Fibroblast of skin of right biceps (primary cell): ENCODE measurements at places on chromosomes 6 and 20.

DNA sequence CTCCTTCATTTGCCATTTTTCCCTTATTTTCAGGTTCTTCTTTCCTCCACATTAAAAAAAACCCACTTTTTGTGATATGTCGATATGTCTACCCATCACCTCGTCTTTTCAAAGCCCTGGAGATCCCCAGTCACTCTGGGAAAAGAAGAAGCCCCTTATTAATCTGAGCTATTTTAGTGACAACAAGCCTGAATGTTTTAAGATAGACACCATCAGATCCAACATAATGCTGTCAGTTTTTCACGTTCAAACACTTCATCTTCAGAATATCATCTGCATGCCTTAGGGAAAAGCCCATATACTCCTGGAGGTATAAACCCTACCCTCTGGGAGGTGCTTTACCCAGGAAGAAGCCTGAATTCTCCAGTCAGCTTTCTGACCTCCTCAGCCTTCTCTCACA is 464.0 kb upstream of the CDH4 start:
- DNase-seq: no peak

DNA sequence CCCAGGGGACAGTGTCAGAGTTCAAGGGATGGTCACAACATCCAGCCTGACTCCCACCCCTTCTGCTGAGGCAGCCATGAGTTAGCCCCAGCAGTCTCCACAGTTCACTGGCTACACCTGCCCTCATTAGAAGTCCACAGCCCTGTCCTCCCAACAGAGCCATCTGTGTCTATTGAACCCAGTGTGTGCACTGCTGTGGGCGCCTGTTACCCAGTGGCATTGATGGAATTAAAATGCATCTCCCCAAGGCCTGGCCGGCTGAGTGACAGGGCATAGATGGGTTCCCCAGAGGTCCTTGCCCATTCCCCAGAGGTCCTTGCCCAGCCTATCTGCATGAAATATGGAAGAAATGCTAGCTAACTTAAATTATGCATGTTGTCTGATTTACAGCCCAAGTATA is 73.3 kb downstream of the PCSK2 start:
- DNase-seq: no peak

DNA sequence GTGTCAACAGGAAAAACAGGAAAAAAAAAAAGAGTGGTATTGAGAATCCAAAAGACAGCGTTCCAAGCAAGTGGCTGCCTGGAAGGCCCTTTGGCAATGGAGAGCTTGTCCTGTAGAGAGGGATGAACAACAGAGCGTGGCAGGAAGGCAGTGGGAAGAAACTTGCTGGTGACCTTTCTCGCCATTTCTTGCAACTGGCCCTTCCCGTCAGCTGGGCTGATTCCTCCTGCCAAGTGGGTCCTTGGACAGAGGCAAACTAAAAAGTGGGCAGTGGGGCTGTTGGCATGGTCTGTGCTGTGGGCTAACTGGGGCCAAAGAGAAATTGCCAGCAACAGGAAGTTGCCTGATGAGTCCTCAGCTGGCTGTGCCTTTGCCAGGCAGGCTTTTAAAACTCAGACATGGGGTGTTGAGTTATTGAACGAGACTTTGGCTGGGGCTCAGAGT is 43.9 kb upstream of the CLDN20 start:
- DNase-seq: no peak

DNA sequence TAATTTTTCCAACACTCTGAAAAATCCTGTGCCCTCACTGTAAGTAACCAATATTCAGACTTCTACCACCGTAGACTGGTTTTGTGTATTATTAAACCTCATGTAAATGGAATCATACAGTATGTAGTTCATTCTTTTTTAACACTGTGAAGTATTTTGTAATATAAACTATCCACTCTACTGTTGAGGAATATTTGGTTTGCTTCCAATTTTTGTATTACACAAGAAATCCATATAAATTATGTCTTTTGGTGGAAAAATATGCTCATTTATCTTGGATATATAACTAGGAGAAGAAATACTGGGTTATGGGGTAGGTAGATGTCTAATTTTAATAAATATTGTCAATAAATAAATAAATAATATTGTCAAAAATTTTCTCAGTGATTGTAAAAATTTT is 116.8 kb downstream of the CHD6 start:
- DNase-seq: peak; percentile 15

DNA sequence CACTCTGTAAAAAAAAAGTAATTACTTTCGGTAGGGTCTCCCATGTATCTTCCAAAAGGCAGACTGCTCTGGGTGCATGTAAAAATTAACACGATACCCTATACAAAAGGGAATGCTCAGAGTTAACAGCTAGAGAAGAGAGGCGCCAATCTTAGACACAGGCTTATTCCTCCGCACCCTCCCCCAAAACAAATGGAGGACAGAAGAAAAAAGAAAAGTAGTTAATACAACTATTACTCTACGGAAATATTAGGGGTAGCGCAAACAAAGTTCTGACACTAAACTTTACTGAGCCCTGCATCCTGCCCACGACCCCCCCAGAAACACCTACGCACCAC is 331 bp upstream of the UFL1 start:
- no peak for DNase-seq

GRCh38 chr20:57410398-57410920 is 19.3 kb downstream of the RBM38 start:
- DNase-seq: no peak

DNA sequence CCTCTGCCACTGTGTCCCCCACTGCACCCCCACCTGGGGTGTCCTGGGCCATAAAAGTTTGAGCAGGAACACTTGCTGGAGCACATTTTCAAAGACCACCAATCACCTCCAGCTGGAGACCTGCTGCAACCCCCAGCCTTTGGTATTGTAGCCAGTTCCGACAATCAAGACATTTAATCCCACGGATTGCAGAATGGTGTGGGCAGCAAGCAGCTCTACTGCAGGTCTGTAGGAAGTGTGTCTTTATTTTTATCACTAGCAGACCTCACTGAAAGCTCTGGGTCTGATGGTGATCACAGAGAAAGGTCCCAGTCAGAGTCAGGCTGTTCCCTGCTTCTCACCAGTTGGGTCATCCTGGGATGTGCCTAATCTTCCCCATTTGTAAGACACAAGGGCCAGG is 167.1 kb upstream of the ECI2 start:
- no peak for DNase-seq

- no peak for DNase-seq
Observed at GRCh38 chr6:27312950-27313271, 838 bp upstream of the POM121L2 start.

DNA sequence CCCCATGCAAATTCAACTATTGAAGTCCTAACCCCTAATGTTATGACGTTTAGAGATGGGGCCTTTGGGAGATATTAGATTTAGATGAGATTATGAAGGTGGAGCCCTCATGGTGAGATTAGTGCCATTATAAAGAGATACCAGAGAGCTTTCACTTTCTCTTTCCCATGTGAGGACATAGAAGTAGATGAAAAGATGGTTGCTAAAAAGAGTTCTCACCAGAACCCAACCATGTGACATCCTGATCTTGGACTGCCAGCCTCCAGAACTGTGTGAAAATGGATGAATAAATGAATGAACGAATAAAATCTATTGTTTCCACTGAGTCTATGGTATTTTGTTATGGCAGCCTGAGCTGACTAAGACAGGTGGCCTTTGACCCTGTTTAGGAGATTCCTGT is 50.6 kb upstream of the FBXO30 start:
- DNase-seq: no peak

DNA sequence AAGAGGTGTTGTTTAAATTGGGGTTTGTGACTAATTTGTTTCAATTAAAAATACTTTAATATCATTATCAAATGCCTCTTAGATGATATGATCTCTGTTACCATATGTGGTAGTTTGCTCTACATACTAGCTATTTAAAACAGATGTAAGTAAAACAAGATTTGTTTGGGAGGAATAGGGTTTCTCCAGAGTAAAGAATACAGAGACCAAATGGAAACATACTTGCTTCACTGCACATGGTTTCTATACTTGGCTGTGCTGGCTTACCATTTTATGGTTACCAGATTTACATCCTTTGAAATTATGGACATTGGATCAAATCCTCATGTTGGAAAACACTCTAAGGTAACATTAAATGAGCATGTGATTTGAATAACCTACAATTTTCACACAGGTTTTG is 588.3 kb downstream of the CD109 start:
- peak; percentile 10 for DNase-seq

- peak; percentile 47 for DNase-seq
Observed at GRCh38 chr20:43941476-43942200, 27.0 kb downstream of the TOX2 start.

- peak; percentile 56 for DNase-seq
Observed at GRCh38 chr6:32092760-32093497, 16.2 kb downstream of the TNXB start.

GRCh38 chr20:13419477-13419876 is 198.4 kb downstream of the ISM1 start:
- no peak for DNase-seq

DNA sequence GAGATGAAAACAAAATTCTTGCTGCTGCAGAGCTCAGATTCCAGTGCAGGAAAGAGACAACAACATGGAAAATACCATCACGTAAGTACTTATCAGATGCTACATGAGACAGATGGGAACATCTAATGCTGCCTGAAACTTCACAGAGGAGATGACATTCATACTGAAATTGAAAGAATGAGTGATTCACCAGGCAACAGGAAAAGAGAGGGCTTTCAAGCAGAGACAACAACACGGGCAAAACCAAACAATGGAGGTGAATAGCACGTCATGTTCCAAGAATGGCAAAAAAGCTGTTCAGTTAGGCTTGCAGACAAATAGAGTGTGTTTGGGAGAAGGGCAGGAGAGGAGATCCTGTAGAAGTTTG is 39.3 kb downstream of the GTF2H5 start:
- DNase-seq: peak; percentile 53

DNA sequence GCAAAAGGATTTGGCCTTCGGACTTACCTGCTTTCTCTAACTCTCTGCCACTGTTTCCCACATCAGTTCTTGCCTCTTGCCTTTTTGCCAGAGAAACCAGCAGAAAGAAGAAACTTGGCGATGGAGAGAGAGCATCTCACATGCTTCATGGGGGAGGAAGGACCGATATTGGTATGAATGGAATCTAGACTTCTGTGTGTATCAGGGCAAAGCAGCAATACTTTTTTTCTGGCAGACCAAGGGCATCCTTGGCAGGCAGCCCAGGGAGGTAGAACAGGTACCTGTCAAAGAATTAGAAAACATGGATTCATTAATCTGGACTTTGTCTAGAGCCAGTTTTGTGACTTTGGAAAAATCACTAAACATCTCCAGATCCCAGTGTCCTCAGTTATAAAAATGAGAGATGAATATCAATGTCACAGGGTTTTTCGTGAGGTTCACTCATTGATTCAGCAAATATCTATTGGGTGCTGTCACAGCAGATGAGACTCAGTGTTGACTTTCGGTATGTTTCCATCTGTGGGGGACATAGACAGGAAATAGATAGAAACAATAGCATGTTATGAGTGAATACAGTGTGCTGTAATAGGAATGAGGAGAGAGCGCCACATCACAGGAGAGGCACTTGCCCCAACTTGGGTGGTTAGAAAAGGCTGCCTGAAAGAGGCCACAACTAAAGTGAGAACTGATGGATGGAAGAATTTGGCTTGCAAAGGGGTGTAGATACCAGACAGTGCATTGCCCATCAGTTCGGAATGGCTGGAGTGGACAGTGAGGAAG is 114.1 kb downstream of the CD83 start:
- peak; percentile 69 for DNase-seq

- peak; percentile 98 for DNase-seq
Observed at GRCh38 chr6:48826901-48827701, 636.0 kb downstream of the MMUT start.

- DNase-seq: peak; percentile 31
Observed at GRCh38 chr6:109096208-109096607, 901 bp downstream of the CEP57L1 start.

- DNase-seq: no peak
Observed at GRCh38 chr20:45636513-45636912, 5.4 kb upstream of the WFDC9 start.

DNA sequence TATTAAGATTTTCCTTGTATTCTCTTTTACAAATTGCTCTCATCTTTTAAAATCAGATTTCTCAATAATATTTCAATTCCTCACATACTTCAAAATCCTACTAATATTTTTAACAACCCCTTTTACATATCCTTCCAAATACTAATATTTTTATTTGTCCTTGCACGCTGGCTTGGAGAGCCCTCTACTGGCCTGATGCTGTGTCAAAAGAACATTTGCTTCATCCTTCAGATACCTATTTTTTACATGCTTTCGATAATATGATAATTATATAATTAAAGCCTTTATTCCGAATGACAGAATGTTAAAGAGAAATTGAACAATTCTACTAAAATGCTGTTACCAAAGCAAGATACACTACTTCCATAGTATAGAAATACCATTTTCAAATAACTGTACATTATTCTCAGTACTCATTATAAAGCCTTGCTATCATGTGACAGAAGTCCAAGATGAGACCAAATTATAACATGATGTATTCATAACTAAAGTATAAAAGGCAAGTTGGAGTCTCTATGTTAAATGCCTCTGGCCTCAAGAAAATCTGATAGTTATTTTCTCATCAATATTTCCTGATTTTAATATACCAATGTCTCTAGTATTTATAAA is 39.0 kb upstream of the PLN start:
- peak; percentile 22 for DNase-seq

GRCh38 chr6:108294297-108294726 is 542 bp upstream of the AFG1L start:
- DNase-seq: no peak

DNA sequence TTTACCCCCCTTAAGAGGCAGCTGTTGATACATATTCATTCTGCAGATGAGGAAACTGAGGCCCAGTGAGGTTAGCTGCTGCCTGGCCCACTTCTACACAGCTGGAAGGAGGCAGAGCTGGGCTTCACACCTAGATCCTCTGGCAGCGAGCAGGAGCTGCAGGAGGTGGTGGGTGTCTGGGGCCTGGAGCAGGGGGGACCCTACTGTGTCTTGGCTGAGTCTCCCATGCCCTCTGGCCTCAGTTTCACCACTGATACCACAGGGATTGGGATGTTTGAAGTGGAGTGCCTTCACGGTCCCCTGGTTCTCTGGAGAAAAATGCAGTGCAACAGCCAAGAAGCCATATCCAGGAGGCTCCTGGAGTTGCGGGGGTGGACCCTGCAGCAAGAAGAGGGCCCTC is 8.2 kb upstream of the BPIFA2 start:
- DNase-seq: no peak

DNA sequence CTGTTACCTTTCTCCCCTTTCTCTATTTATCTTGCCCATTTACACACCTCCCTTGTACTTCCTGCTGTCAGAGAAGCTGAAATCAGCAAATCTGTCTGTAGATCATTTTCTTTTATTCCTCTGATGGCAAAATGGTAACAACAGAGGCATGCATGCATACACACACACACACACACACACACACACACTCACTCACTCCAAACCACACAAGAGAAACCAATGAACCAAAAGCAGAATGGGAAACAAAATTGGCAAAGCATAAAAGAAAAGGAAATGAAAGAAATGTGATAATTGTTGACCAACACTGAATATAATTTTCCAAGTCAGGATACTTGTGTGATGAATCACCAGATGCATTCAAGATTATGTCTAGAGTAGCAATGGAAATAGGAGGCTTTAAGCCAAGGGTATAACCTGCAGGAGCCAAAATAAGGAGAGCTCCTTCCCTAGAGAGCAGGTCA is 172.4 kb downstream of the PLCB4 start:
- peak; percentile 90 for DNase-seq

- DNase-seq: no peak
Observed at GRCh38 chr6:156437121-156437879, 339.9 kb upstream of the ARID1B start.
